ENCODE measurements at places on chromosomes 5 and 9.

DNA sequence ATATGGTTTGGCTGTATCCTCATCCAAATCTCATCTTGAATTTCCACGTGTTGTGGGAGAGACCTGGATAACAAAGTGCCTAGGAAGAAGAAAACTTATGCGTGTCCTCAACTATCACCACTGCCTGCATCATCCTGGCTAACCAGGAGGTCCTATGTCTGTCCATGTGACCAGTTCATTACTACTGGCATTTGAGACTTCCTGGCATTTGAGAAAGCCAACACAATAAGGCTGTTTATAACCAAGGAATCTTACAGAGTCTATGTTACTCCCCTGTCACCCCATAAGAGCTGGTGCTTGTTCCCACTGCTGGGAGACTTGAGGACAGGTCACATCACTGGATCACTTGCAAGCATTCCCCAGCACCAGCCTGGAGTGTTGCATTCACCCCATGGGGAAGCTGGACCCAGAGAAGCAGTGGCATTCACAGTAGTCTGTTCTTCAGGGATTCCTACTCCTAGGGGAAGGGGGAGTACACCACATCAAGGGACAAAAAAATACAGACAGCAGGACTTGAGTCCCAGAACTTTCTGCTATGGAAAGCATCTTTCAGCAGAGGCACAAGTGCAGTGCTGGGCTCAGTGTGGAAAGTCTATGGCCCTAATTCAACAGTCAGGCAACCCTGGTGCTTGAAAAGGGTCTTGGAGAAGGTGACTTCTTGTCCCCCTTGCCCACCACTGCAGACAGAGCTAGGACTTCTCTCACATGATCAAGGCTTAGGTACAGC, 717.1 kb downstream of the SEMA5A start:
- DNase-seq = no peak

DNA sequence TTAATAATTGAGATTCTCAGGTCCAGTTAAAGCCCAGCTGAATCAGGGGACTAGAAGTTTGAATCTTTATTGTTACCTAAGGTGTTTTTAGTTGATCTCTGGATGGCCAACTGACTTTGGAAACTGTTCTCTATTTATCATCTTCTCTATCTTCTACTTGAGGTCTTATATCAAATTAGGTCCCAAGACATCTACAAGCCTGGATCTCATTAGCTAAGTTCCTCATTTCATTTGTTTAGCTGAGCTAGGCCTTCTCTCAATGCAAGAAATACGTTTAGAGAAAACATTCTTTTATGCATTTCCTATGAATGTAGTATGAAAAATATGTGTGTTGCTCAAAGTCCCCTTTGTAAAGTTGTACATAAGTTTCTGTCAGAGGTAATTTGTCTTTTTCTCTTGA, 196.6 kb downstream of the PTTG1 start:
- no peak for DNase-seq

DNA sequence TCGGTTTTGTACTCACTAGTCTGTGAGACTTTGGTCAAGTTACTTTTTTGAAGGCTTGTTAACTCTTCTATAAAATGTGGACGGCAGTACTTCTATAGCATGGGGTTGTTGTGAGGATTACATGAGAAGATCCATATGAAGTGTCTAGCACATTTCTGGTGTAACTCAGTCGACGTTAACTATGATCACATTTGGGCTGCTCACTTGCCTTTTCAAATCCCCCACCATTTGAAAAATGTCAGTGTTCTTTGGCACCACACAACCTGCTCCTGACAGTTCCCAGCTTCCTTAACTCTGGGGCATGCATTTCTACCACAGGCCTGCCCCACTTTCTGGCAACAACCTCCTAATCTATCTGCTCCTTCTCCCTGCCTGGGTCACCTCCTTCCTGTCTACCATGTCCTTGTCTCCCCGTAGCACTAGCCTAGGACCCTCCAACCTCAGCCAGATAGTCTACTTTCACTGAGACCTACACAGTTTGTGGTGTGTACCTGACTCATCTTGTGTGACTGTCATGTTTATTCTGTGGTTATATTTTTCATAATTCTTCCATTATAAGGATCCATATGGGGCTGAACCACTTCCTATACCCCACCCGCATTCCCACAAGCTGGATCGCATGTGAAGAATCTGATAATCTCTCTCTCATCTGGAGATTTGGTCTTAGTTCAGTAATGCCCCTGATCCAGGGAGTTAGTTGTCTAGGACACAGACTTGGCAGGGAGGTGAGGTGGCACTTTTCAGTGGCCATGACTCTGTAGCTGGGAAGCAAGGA, 30.2 kb upstream of the BASP1 start:
- no peak for DNase-seq

DNA sequence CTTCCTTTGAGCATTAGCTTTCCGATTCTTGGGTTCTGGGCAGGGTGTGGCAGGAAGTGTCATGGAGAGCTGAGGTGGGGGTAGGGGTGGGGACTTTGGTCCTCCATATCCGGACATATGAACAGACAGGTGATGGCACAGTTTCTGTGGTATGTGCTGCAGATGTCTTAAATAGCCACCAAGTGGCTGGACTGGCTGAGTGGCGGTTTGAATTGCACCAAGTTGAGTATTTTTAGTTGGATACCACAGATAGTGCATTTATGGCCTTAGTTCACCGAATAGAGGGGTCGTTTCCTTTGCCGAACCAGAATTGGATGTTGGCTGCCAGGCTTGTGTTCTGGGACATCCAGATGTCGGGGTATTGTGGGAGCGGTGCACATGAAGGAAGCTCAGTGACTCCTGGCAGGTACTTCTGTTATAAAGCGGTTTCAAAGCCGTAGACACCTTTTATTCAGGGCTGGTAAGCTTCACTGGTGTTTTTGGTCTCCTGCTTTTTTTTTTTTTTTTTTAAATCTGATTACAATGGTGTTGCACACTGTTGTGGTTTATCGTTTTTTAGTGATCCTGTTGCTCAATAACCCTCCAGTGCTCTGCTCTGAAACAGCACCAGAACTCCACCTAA, 15.1 kb upstream of the TNFAIP8 start:
- DNase-seq = no peak

- DNase-seq = no peak
These were observed 198.8 kb downstream of the NR3C1 start for GRCh38 chr5:143204474-143205246.

DNA sequence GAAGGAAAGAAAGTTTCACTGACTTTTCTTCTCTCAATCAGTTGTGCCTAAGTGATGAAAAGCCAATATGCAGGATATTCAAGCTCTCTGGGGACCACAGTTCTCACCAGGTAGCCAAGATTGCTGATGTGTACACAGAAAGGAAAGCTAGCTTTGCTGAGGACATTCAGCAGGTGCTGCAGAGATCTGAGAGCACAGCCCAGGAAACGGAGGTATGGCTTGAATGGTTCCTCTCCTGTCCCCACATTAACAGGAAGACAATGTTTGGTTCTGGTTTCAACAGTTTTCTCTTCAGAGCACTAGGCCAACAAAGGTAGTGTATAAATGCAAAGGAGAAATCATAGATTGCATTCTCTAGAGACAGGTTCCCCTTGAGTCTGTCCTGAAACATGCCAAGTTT, 69.6 kb downstream of the PTPDC1 start:
- DNase-seq = no peak

- no peak for DNase-seq
These were observed 133.8 kb downstream of the BARX1 start for GRCh38 chr9:93821307-93821703.

DNA sequence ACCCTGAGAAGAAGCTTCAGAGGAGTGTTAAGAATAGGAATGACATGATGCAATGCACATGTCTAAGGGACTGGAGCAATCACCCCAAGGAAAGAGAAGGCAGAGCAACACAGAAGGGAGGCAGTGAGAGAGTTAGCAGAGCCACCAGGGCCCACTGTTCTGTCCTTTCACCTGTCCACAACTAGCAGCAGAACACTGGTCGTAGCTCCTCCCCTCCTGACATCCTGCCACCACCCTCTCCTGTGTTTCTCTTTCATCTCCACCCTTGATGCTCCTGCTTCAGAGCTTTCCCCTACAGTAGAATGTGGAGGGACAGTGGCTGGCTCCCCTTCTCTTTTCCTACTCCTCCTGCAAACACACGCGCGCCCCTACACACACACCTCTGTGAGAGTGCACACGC, 483.4 kb upstream of the KIF2A start:
- no peak for DNase-seq

- DNase-seq = no peak
These were observed 7.2 kb downstream of the NINJ1 start for GRCh38 chr9:93126825-93127368.

DNA sequence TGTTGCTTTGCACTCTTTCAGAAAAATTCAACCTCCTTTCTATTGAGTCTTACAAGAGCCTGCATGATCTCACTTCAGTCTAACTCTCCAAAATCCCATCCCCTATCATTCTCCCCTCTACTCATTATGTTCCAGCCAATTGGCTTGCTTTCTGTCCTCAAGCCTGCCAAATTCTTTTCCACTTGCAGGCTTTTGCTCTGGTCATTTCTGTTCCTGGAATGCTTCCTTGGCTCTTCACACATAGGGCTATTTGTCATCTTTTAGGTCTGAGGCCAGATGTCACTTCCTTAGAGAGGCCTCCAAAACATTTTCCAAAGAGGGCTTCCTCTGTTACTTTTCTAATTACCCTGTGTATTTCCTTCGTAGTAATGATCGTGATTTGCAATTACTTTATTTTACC, 11.8 kb upstream of the CHD1 start:
- no peak for DNase-seq

GRCh38 chr9:35000535-35001284, 11.2 kb downstream of the DNAJB5 start:
- DNase-seq = no peak

- no peak for DNase-seq
These were observed 415.9 kb downstream of the ARHGEF28 start for GRCh38 chr5:74041913-74042312.

- no peak for DNase-seq
These were observed 422.7 kb upstream of the GRAMD2B start for GRCh38 chr5:126000507-126000906.

DNA sequence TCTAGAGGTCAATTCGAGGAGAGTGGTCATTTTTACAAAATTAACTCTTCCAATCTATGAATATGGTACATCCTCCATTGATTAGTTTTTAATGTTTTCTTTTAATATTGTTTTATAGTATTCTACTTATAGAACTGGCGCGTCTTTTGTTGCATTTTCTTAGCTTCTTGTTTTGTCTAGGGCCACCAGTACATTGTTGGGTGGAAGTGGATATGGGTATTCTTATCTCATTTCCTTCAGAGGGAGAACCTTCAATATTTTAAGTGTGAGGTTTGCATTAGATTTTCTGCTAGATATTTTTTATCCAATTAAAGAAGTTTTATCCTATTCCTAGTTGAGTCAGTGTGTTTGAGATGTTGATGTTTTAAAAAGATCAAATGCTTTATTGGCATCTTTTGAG, 69.8 kb downstream of the RPS23 start:
- no peak for DNase-seq

- DNase-seq = no peak
These were observed 37.4 kb downstream of the C9orf152 start for GRCh38 chr9:110170357-110171257.

DNA sequence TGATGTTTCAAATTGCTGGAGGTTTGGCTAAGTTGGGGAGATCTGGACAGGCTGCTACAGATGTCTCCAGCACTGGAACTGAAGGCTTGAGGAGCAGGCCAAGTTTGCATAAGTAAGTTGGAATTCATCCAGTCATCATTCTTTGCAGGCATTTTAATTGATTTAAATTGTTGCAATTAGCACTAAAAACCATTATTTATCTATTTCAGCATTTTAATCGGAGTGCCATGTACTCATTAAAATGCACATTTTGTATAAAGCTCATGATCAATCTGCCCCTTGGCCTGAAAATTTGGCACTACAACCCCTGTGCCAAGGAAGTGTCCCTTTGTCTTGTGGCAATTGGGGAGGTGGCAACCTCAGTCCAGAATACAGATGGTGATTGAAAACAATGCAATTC, 320.2 kb downstream of the MAT2B start:
- no peak for DNase-seq

- no peak for DNase-seq
These were observed 598 bp downstream of the MYO10 start for GRCh38 chr5:16935231-16936149.

- DNase-seq = no peak
These were observed 13.3 kb downstream of the MPDZ start for GRCh38 chr9:13266167-13266566.

DNA sequence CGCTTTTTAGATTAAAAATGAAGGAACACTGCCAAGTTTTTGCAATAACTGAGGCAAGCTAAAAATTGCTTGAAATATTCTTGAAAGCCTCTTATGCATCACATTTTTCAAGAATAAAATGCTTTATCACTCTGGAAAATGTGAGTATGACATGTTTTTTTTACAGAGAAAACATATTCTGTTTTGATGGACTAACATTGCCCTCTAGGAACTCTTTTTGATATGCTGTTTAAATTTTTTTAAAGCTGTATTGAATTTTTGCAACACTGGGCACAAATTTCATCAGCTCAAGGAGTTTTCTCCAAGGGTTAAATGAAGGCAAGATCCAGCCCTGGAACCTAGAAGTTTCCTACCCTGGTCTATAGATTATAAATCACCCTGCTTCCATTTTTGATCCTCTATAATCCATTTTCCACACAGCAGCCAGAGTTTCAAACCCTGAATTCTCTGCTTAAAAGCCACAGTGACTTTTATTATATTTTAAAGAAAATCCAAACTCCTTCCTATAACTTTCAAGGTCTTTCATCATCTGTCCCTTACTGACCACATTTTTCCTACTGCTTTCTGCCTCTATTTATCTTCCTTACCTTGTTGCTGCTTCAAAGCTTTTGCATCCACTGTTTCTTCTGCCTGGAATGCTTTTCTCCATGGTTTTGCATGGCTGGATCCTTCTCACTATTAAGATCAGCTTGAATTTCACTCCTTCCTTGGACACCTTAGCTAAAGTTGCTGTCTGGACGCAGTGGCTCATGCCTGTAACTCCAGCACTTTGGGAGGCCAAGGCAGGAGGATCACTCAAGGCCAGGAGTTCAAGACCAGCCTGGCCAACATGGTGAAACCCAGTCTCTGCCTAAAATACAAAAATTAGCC, 60.9 kb downstream of the IL31RA start:
- DNase-seq = no peak

GRCh38 chr9:1575939-1576338, 439.2 kb upstream of the SMARCA2 start:
- DNase-seq = no peak

DNA sequence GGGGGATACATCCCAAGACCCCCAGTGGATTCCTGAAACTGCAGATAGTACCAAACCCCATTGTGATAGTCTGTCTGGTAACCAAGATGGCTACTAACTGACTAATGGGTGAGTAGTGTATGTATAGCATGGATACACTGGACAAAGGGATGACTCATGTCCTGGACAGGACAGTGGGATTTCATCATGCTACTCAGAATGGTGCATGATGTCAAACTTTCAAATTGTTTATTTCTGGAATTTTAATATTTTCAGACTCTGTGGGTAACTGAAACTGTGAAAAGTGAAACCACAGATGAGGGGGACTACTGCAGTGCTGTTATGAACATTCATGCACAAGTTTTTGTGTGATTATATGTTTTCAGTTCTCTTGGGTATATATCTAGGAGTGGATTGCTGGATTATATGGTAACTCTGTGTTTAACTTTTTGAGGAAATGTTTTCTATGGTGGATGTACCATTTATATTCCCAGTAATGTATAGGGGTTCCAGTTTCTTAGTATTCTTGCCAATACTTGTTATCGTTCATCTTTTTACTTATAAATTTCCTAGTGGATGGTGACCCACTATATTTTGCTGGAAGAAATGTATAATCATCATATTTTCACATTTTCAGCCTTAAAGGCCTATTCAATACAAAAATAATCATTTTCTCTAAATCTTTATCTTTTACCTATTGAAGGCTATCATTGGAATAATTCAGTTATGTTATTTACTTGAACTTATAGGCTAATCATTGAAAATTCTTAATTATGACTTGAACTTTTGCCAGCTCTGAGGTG, 140.9 kb downstream of the NR3C1 start:
- DNase-seq = no peak

Data from hypothalamus (tissue), 51 donors.